ENCODE measurements at places on chromosomes 6 and 20. TPM values are rescaled to one million over a fixed set of nuclear protein-coding genes. Genes with fewer than 3 reads are reported as not detected.

- H3K27me3 ChIP-seq: no peaks in the 10 kb centered on the region
- DNase-seq: peak; percentile 91
- H3K4me3 ChIP-seq: no peak overlapping the region
- no peak overlapping the region for H3K27ac ChIP-seq
- H3K4me1 ChIP-seq: peaks cover 2% of the 10 kb centered on the region
These were observed 15.5 kb downstream of the COL9A3 start for GRCh38 chr20:62832212-62832922.

DNA sequence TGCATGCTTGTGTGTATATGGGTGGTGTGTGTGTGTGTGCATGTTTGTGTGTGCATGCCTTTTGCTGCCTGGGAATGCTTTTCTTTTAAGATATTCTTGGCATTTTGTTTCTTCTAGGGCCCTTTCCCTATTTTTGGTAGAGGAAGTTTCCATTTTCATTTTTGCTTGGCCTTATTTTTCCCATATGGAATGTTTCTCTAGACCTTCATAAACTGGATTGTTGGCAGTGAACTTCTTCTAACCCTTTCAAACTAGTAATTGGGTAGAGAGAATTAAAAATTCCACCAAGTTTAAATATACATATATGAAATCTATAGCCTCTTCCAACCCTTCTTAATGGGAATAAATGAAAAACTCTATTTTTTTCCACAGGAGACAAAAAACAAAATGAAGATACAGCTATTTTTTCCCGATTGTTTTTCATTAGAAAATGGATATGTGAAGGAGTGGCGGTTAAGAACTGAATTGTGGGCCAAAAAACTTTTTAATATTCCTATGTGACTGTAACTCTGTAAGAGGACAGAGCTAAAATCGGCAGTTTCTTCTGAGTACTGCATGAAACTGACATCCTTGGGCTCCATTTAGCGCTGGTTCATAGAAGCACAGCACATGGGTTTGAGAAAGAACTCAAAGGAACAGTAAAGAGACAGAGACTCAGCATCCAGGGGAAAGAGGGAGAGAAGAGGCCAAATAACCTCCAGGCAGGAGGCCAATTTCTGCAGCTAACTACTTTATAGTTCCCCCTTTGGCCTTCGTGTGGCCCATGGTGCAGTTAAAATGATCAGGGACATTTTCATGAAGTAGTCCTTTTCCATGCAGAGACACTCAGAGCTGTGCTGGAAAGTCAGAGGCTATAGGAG is 102.1 kb downstream of the TMEM170B start:
- peaks cover 7% of the 10 kb centered on the region for H3K36me3 ChIP-seq
- no peak overlapping the region for H3K27ac ChIP-seq
- no peak for DNase-seq
- no peaks in the 10 kb centered on the region for H3K27me3 ChIP-seq
- no peak overlapping the region for H3K4me3 ChIP-seq

- no peak overlapping the region for H3K27ac ChIP-seq
- DNase-seq: peak; percentile 48
- peak overlapping the region; percentile 87 for H3K4me3 ChIP-seq
- no peaks in the 10 kb centered on the region for H3K27me3 ChIP-seq
These were observed 915 bp downstream of the TMEM63B start for GRCh38 chr6:44128020-44128917.

The GNMT gene
- total RNA-seq: 1.1 TPM

DNA sequence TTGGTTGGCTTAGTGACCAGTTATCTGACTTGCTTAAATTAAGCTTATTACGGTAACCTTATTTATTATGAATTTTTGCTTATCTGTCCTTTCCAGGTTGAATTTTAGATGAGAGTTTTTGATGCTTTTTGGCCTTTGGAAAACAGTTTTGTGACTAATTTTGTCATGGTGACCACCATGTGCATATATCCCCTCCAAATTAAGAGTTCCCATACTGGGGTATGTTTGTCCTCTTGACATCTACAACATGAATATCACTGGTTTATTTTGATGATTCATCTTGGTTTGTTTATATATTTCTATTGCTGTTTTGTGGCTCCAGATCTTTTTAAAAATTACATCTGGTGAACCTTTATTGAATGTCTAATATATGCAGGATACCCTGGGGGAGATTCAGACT is 61.4 kb downstream of the PHF20 start:
- H3K27me3 ChIP-seq: no peaks in the 10 kb centered on the region
- H3K27ac ChIP-seq: no peak overlapping the region

DNA sequence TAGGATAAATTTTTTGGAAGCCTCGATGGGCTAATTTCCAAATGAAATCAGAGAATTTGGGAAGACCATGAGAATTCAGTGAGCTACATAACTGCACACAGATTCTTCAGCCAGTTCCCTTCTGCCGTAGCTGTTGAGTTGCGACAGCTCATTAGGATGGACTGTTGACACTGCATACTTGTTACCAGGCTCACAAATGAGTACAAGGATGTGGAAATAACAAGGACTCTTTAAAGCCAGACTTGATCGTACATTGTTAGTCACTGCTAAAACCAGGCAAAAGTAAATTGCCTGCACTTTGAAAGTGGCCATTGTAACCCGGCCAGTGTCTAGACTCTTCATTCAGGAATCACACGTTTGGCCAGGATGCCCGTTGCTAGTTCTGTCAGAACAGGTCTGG is 37.0 kb downstream of the NDUFAF5 start:
- no peaks in the 10 kb centered on the region for H3K4me1 ChIP-seq

- no peak overlapping the region for H3K4me3 ChIP-seq
- no peaks in the 10 kb centered on the region for H3K36me3 ChIP-seq
- no peak overlapping the region for H3K27ac ChIP-seq
- DNase-seq: no peak
These were observed 123.8 kb downstream of the CDKAL1 start for GRCh38 chr6:20658053-20658452.

- no peak overlapping the region for H3K27ac ChIP-seq
- H3K36me3 ChIP-seq: no peaks in the 10 kb centered on the region
- H3K4me1 ChIP-seq: peaks cover 4% of the 10 kb centered on the region
- no peak for DNase-seq
These were observed 38.5 kb downstream of the SIM1 start for GRCh38 chr6:100426241-100426640.

DNA sequence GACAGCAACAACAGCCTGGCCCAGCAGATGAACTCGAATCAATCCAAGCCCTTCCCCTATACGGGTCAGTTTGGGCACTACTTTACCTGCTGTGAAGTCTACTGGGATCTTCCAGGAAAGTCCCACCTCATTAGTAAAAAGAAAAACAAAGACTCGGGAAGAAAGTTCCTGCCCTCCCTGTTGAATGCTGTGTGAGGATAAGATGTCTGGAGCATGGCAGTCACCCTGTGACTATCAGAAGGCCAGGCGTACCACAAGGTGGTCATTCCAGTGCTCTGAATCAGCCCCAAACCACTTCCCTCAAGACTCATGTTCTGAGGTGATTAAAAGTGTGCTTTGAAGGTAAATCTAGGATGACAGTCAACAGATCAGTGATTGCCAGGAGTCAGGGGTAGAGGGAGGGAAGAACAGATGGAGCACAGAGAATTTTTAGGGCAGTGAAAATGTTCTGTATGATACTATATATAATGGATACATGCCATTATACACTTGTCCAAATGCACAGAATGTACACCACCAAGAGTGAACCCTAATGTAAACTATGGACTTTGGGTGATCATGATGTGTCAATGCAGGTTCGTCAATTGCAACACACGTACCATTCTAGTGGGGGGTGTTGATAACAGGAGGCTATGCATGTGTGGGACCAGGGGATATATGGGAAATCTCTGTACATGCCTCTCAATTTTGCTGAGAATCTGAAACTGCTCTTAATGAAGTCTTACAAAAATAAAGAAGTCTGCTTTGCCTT is 14.7 kb downstream of the FKBP1A start:
- peaks cover 7% of the 10 kb centered on the region for H3K36me3 ChIP-seq
- DNase-seq: no peak
- H3K4me3 ChIP-seq: no peak overlapping the region
- no peaks in the 10 kb centered on the region for H3K27me3 ChIP-seq
- H3K27ac ChIP-seq: no peak overlapping the region
- H3K4me1 ChIP-seq: peaks cover 6% of the 10 kb centered on the region

The PTK7 gene
- total RNA-seq: 126 TPM

The RBPJL gene
- not detected for total RNA-seq
